ENCODE measurements at places on chromosomes 3 and 15.
A peak's percentile ranks its signal among the peaks of the same experiment; 100 is the strongest.

- DNase-seq: no peak
Measured at GRCh38 chr15:36999778-37000177, 100.6 kb downstream of the MEIS2 start.

- no peak for DNase-seq
Measured at GRCh38 chr3:160784853-160785252, 28.8 kb downstream of the PPM1L start.

GRCh38 chr15:38897551-38897950 is 332.9 kb upstream of the RASGRP1 start:
- no peak for DNase-seq

- DNase-seq: peak; percentile 64
Measured at GRCh38 chr3:5054098-5054497, 68.0 kb upstream of the ARL8B start.

DNA sequence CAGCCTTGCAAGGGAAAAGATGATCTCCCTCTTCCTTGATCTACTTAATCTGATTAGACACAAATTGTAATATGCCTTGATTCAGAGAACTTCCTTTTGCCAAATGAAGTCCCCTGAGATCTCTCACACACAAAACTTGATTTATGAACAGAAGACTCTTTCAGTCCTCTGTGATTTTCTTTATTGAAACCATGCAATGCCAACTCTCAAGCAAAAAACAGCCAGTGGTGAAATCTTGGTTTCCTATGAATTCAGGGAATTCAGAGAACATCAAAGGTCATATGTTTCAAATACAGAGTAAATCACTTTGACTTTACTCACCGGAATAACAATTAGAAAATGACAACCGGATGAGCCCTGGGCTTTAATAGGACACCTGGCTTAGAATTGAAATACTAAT is 211.7 kb downstream of the ABHD5 start:
- no peak for DNase-seq

- DNase-seq: no peak
Measured at GRCh38 chr15:65396283-65396964, 18.6 kb upstream of the IGDCC3 start.

Measured in HL-60 (cell line).